ENCODE measurements at places on chromosomes 6 and 20. TPM values are rescaled to one million over a fixed set of nuclear protein-coding genes. Genes with fewer than 3 reads are reported as not detected.

DNA sequence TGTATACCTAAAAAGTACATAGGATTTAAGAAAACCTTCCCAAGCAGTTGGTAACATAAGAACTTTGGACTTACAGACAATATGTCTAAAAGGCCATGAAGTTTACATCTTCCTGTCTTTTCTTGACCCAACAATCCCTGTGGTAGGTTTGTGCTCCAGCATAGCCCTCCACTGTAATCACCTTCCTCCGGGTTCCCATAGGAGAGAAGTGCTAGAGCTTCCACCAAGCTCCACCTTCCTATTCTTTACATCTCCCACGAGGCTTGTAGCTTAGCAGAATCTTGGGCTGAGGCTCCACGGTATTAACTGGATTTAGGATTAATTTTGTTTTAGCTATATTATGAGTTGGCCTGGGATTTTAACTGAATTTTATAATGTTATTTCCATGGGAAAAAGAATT lies 23.3 kb downstream of the ADGRG6 start:
- no peak for DNase-seq

GRCh38 chr20:40802886-40803285 lies 113.8 kb upstream of the MAFB start:
- DNase-seq, result no peak

GRCh38 chr6:133916650-133917151 lies 27.8 kb downstream of the TCF21 start:
- peak; percentile 87 for DNase-seq

GRCh38 chr6:123030282-123030681 lies 34.2 kb downstream of the CLVS2 start:
- no peak for DNase-seq

DNA sequence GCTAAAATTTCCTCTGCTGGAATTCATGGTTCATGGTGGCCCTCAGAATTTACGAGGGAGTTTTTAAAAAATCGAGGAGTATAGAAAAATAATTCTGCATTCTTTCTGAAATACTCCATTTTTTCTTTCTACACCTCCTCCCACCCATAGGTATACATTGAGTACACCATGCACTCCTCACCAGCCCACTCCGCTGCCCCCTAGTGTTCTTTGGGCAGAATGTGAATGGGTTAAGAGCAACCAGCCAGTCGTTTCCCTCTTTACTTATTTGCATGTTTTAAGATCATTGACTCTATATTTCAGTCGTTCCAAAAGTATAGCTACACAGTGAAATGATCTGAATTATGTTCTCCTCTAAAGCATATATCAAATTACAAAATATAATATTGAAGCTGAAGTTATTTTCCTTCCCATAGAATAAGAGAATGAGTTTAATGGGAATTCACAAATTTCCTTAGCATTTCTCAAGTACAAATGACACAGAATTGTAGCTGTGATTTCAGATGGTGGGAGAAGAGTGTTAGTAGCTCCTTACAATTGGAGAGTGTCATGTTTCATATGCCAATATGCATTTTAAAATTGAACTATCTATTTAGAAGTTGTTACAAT lies 977.7 kb upstream of the SLC35B3 start:
- peak; percentile 33 for DNase-seq

- DNase-seq, result no peak
Measured at GRCh38 chr20:50420380-50420779, 89.8 kb upstream of the PTPN1 start.

- DNase-seq, result no peak
Measured at GRCh38 chr6:158312672-158313397, 570 bp downstream of the TULP4 start.

DNA sequence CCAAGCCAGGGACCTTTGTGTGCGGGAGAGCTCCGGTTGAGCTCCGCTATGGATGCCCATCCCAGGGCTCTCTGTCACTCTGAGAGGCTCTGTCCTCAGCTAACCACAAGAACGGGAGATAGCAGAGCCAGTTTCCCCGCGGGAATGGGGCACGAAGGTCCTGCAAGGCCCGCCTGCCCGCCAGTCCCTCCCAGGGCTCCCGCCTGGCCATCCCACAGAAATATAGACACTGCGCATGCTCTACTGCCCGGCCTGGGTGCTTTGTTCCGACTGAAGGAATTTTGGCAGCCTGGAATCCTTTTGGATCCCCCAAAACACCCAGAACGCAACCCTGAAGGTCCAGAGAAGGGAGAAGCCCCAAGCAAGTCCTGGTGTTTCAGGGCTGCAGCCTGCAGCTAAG lies 8.6 kb upstream of the DEFB110 start:
- DNase-seq, result no peak

GRCh38 chr6:159952289-159953005 lies 16.4 kb upstream of the IGF2R start:
- no peak for DNase-seq

GRCh38 chr6:159687341-159687740 lies 5.7 kb downstream of the SOD2 start:
- no peak for DNase-seq

DNA sequence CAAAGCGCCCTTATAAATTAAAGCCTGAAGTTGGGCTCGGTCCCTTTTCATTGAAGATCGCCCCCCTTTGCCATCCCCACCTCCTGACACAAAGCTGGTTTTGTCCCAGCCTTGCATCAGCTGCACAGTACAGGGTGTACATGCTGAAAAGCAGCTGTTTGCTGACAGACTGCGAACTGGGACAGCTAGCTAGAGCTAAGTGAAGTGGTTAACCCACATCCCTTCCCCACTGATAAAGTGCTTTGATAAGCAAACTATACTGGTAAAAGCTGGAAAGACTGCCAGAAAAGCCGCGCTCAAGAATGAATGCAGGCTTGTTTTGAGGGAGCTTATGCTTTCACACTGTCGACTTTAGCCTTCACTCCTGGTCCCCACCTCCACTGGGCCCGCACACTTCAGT lies 207.3 kb downstream of the GMDS start:
- DNase-seq, result no peak

GRCh38 chr6:46491201-46491627 lies at the start of gene RCAN2:
TSS of gene RCAN2 (minus strand) at chr6:46491449.
- DNase-seq, result peak; percentile 74

- DNase-seq, result no peak
Measured at GRCh38 chr6:124977067-124977908, 15.1 kb downstream of the RNF217 start.

DNA sequence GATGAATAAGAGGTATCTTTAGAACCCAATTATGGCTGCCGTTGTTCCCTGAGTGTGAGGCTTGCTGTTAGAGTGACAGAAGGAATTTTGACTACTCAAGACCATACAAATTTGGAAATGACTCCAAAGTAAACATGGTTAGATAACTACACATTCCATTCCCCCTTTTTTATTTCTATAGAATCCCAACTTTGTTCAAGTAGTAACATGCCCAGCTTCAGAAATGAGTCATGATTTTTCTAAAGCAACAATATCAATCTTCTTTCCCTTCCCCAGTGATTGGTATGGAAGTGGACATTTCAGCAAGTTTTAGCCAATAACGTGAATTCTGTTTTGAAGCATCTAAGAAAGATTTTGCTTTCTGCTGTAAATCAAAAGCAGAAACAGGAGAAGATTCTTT lies 37.8 kb downstream of the HCRTR2 start:
- DNase-seq, result no peak

DNA sequence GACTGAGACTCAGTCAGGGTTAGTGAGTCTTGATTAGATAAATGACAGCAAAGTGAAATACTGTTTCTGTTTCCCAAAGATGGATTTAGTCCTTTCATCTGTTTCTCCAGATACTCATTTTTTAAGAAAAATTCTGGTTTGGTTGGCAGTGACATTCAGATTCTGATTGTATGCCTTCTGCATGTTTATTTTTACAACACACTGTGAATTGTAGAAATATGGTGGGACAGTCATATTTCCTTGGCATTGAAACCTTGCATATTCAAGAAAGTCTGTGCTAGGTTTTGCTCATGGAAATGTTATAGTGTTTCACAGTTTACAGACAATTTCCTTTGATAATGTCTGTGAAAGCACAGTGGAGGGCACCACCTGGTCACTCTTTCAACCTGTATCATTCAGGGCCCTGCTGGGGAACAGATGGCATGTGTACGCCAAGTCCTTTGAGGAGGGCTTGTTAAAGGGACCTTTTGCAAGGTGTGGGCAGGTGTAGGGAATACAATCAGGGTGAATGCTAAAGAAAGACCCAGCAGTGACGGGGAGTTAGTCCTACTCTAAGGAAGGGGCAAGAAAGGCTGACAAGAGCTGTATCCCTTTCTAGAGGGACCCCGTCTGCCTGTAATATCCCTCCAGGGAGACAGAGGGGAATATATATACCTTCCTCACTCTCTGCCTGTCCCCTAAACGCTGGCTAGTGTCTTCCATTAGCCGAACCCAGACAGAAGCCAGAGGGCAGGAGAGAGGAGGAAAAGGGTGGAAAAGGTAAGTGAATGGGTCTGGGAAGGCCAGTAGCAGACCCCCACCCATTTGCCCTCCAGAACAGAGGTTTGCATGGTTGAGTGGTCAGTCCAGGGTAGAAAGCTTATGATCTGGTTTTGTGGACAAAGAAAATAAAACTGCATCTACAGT lies 10.2 kb downstream of the PLCB4 start:
- no peak for DNase-seq

- no peak for DNase-seq
Measured at GRCh38 chr6:150651808-150652470, 52.3 kb downstream of the PLEKHG1 start.

DNA sequence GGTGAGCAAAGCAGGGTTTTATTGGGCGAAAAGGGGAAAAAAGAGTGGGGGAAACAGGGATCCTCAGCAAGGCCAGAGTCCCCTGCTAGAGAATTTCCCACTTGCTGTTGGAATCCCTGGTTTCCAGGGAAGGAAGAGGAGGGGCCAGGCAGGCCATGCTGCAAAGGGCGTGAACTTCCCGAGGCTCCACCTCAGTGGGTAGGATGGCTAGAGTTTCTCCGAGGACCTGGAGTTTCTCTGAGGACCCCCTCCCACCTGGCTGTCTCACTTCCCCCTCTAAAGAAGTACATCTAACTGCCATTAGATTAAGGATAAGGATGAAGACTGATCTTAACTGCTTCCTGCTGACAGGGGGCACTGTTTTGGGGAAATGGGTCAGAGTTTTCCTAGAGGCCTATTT lies 1239.3 kb upstream of the GJE1 start:
- DNase-seq, result no peak

DNA sequence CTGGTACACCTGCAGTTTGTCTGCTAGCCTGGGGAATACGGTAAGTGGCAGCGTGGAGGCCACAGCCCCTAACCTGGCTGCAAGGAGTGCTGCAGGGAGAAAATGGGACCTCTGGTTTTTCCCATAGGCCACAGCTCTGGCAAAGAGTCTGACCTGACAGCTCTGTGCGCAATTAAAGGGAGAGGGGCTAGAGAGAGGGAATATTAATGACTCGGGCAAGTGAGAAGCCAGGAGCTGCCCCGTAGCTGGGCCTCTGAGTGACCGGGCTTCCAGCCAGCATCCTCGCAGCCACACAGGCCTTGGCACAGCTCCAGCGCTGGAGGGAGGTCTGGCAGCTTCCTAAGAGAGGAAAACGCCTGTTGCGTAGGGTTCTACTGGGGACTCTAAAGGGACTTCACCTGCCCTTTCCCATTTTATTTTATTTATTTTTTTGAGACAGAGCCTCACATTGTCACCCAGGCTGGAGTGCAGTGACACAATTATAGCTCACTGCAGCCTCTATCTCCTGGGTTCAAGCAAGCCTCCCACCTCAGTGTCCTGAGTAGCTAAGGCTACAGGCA lies 18.2 kb upstream of the OCSTAMP start:
- peak; percentile 48 for DNase-seq

DNA sequence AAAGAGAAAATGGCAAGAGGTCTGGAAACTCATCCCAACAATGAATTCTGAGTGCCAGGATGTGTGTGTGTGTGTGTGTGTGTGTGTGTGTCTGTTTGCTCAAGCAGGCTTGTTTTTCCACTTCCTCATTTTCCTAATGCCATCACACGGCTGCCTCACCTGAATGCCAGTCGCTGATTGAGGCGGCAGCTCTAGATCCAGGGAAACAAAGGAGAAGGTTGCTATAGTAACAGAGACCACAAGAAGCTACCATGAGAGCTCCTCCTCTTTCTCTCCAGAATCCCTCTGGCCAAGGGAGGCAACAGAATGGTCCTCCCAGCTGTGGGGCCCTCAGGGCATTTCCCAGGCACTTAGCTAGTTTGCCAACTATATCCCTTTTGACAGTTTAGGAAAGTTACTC lies 241.1 kb upstream of the TSHZ2 start:
- no peak for DNase-seq

DNA sequence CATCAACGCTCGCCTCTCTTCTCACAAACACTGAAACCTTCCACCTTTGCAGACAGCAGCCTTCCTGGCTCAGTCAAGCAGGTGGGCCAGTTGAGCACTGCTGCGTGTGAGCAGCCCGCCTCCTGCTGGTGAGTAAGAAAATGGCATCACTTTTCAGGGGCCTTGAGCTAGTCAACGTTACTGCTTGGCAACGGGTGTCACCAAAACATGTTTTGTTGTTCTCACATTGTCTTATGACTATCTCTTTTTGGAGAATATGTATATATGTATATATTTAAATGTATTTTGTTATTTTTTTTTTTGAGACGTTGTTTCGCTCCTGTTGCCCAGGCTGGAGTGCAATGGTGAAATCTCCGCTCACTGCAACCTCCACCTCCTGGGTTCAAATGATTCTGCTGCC lies 97.0 kb upstream of the AGPAT4 start:
- peak; percentile 52 for DNase-seq

- DNase-seq, result no peak
Measured at GRCh38 chr20:12740647-12741046, 268.1 kb upstream of the SPTLC3 start.

GRCh38 chr6:103893141-103893581 lies 966.6 kb downstream of the HACE1 start:
- DNase-seq, result no peak

DNA sequence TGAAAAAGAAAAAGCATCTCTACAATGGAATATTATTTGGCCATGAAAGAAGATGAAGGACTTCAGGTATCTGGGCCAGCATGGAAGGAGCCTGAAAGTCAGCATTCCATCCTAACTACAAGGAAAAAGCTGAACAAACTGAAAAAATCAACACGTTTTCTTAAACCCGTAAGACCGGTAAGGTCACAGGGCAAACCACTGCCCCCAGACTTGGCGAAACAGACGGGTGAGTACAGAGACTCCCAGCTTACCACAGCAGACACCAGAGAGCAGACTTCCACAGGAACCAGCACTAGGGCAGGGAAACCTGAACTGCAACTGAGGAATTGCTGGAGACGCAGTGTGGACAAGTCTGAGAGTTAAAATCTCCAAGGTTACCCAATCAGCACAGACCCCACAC lies 31.4 kb downstream of the BEND3 start:
- DNase-seq, result no peak

- DNase-seq, result no peak
Measured at GRCh38 chr6:155196911-155197310, 66.9 kb upstream of the CLDN20 start.

Gene PRSS16
- 0.33 TPM for total RNA-seq

Gene CABLES2
- total RNA-seq, result 1.3 TPM

Gene EDN3
- not detected for total RNA-seq

Gene TMEM30A
- 113 TPM for total RNA-seq

Gene SRSF12
- total RNA-seq, result not detected

Gene ADAT2
- 3.0 TPM for total RNA-seq

Gene NUS1
- 44.9 TPM for total RNA-seq

Gene RFX6
- not detected for total RNA-seq

Gene OPRM1
- total RNA-seq, result not detected

Gene GLP1R
- not detected for total RNA-seq

Gene BPIFB4
- total RNA-seq, result not detected

Gene VNN1
- total RNA-seq, result 1.1 TPM
